SHP77 (cell line): ENCODE measurements at places on chromosomes 4 and X.

DNA sequence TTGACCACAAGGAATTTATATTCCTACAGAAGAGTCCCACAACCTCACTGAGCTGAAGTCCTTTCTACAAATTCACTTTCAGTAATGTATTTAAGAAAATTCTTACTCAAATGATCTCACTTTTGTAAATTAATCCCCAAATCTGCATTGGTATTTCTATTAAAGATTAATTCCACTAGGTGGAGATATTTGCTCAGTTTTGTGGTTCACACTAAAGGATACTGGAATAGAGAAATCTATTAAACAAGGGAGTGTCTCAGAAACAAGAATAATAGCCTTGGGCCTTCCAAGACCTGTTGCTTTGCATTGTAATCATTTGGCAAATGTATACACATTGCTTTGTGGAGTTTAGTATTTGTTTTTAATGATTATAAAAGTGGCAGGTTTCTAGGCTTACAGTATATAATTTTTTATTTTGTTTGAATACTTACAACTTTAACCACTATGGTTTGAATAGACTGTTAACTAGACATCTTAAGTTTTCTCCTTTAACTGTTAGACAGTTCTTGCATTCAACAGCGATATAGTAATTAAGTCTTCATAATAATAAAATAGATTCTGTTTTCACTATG is 25.9 kb downstream of the CFAP299 start:
- no peak for DNase-seq

DNA sequence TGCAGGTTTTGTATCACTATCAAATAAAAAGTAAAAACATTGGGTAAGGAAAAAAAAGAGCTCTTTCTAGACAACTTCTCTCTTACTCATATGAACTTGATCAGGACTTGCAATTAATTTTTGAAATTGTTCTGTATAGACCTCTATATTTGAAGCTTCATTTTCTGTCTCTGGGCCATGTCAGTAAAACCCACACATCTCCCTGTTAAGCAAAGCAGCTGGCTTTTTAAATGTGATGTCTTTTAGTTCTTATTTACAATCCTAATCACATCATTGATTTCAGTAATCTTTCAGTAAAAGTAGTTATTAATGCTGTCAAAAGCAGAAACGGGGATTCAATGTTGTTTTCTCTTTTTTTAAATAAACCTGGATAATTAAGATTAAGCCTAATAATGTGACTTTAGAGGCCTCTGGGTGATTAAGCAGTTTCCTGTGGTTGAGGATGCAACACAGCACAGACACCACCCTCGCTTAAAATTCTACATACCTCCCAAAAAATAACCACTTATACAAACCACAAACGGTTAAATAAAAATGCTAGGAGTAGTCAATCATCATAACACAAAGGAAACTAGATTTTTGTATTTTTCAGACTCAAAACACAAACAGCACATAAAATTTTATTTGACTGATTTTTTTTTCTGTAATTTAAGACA is 5.2 kb upstream of the PCDH10 start:
- DNase-seq = no peak

GRCh38 chr4:150251752-150252190 is 173.5 kb downstream of the DCLK2 start:
- DNase-seq = no peak

- no peak for DNase-seq
Observed at GRCh38 chr4:183721207-183722081, 62.4 kb downstream of the TRAPPC11 start.

- DNase-seq = peak; percentile 1
Observed at GRCh38 chrX:129600981-129601424, 53.8 kb downstream of the APLN start.

GRCh38 chrX:45889471-45889870 is 655.8 kb downstream of the ZNF674 start:
- no peak for DNase-seq

DNA sequence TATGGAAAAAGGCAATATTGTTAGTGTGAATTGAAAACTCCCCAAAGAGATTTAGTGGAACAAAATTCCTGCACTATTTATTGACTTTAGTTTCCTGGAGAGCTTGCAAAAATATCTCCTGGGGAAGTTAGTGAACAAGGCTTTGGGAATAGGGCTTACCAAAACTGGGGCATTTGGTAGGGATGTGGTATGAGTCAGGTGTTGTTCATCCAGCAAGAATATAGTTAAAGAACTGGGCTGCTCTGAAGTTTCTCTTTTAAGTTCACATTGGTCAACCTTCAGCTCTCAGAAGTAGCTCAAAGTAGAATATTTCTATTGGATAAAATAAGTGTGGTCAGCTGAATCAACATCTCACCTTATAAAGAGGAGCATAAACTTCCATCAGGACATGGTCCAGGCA is 185.0 kb downstream of the CPE start:
- no peak for DNase-seq

DNA sequence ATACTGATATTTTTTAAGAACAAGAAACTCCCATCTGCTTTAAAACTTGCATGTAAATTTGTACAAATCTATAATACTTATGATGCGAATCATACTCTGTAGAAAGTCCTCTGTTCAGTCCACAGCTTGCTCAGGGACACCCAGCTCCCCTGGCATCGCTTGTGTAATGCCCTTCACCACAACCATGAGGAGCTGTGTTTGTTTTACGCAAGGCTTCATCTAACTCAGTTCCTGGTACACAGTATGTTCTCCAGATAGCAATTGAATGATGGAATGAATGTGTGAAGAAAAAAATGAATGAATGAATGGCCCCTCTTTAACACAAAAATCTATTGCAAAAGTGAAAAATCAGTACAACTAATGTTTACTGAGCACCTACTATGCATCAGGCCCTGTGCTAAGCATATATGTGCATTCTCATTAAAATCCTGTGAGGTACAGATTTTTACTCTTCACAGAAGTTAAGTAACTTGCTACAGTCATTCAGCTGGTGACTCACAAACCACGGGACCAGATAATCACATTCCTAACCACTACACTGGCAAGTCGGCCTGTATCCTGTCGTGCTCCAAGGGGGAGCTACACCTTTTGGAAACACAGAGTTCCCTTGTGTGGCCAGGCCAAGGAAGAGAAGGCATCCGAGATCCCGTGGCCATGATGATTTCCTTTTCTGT is 58.7 kb upstream of the KDR start:
- DNase-seq = no peak

GRCh38 chr4:1879485-1879884 is 8.3 kb downstream of the NSD2 start:
- DNase-seq = no peak

- no peak for DNase-seq
Observed at GRCh38 chr4:336893-337142, 796 bp upstream of the ZNF141 start.

DNA sequence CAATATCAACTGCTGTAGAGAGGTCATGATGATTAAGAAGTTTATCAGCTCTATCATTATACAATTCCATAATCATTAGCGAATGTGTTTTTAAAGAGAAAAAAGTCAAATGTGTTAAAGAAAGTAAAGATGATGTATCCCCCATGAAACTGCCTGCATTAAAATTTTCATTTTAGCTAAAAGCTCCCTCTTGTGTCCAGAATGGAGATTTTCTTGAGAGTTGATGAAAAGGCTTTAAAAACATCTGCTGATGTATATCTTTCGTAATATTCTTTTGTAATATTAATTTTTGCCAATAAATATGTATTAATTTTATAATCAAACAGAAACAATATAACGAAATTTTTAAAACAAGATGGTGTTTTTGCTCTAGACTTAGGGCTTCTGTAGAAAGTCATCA is 52.1 kb upstream of the LHFPL1 start:
- no peak for DNase-seq

DNA sequence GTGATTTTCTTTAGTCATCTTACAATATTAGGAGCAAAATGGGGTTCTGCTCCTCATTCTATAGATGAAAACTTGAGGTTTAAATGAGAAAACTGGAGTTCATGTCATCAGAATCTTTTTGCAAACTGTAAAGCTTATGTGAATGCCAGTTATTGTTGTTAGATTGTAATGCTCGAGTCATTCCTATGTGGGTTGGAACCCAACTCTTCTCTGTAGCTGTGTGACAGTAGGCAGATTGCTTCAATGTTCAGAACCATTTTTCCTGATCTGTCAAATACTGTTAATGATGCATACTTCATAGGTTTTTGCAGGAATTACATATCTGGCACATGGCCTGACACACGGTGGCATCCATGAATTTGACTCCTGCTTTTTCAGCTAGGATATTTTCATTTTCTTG is 178.9 kb downstream of the RAPGEF2 start:
- no peak for DNase-seq

GRCh38 chr4:11512871-11513270 is 84.2 kb upstream of the HS3ST1 start:
- no peak for DNase-seq

GRCh38 chr4:118012142-118012541 is 22.1 kb upstream of the NDST3 start:
- DNase-seq = no peak

DNA sequence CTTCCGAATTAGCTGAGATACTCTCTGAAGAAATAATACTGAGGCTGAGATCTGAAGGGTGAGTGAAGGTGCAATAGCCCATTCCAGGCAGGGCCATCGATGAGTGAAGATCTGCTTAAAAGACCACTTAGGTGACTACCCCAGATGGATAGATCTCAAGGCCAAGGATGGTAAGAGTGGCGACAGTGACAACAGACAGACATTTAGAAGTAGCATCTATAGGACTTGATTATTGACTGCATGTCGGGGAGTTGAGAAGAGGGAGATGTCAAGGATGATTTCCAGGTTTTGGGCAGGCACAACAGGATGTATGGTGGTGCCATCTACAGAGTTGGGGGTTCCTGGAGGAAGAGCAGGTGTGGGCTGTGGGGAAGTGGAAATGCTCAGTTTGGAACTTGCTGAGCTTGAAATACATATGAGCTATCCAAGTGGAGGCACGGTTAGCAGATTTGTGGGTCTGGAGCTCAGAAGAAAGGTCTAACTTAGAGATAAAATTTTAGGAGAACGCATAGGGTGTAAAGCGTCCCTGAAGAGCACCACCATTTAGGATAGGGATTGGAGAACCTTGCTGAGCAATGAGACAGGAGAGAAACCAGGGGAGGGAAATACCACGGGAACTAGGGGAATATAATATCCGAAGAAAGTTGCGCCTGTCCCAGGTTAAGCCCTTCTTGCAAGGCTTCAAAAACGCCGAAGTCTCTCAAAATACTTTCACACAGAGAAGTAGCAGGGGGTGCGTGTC is 688 bp downstream of the UFSP2 start:
- DNase-seq = no peak

DNA sequence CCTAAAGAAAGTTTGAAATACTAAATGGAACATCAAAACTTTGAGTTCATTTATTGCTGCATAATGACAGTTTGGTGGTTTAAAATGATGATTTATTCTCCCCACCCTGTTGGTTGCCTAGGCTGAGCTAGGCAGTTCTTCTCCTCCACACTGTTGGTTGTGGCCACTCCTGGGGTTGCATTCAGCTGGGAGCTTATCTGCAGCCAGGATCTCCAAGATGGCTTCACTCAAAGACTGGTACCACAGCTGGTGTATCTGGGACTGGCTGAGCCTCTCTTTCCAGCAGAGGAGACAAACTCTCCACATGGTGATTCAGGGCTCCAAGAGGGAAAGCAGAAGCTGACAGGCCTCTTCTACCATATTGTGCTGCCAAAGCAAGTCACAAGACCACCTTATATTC is 33.1 kb downstream of the MSL3 start:
- DNase-seq = no peak

DNA sequence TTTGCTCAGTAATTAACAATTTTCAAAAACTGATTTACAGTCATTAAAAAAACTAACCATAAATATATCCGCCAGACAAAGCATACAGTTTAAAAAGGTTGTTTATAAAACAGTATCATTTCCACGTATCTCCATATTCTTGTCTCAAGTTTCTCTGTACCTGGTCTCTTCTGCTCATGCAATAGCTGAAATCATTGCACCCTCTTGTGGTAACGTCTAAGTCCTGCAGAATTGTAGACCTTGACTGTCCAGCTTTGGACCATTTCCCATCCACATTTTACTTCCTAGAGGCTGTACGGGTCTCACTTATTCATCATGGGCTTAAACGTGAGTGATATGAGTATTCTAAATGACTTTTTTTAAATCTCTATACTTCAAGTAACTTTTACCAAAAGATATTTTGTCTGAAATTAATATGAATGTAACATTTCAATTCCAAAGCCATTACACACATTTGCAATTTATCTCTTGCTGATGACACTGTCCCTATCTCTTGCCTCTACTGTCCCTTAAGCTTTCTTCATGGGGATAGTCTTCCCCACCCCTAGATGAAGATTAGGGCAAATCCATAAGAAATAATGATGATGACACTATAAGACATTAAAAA is 118.5 kb downstream of the BTC start:
- peak; percentile 41 for DNase-seq

DNA sequence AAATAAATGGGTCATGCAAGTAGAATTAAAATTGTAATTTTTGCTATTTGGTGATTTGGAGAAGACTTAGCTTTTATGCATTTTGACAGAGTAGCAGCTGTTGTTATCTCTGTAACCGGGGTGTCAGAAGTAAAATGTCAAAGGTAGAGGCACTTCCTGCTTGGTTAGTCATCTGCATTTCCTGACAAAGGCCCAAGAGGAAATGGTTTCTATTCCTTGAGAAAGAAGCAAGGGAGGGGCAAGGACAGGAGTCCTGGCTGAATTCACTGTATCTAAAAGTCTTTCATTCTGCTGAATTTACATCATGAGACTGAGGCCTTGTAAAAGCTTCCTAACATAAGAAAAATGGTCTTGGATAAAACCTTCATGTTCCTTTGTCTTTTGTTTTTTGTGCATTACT is 550.9 kb upstream of the BOD1L1 start:
- DNase-seq = no peak

DNA sequence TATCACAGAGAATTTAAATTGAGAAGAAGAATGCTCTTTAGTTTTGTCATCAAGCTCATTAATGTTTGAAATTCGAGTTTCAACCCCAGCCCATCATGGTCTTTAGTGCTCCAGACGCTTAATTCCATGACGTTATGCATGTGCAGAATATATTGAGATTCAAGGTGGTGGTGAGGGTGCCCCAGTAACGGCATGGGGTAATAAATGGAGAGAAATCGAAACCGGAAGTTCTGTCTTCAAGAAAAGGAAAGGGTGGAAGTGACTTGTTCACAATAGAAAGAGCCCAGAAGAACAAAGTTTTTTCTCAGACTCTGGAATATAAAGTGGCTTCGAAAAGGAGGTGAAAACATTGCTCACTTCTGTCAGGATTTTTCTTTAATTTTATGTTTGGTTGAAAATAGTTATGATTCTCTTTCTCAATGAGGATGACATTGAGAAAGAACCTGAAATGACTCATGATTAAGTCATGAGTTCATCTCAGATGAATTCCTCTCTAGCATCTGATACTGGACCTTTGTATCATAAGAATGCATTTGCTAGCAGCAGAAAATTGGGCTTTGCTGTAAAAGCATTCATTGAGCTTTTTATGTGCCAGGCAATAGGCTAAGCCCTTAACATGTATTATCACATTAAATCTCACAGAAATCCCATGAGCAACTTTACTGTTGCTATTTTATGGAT is 779 bp upstream of the DDX60L start:
- peak; percentile 6 for DNase-seq

GRCh38 chr4:3470244-3471097 is 7.4 kb downstream of the DOK7 start:
- DNase-seq = no peak
